Stimulated activated CD8-positive, alpha-beta memory T cell treated with anti-CD3 and anti-CD28 coated beads, Interleukin-15, amount 100 ng/mL, for 24 hours (primary cell): ENCODE measurements at places on chromosomes 1 and 21.
A peak's percentile ranks its signal among the peaks of the same experiment; 100 is the strongest.

DNA sequence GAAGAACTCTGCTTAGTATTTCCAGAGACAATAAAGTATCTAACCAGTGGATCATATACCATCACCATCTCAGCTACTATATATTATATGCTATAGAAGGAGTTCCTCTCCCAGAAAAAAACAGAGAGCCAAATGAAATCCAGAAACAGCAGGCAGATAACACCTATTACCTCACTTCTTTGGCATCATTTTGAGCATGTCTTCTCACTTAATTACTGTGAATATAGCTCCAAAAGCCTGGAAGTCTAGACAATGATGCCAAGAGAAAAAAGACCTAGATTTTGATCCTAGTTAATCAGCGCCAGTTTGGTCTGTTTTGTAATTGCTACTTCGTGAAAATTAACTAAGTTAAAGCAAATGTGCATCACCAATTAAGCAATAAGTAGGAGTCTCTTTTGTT lies 131.3 kb downstream of the EIF4G3 start:
- DNase-seq = no peak

GRCh38 chr1:160206421-160207117 lies 1.4 kb downstream of the PEA15 start:
- no peak for DNase-seq

DNA sequence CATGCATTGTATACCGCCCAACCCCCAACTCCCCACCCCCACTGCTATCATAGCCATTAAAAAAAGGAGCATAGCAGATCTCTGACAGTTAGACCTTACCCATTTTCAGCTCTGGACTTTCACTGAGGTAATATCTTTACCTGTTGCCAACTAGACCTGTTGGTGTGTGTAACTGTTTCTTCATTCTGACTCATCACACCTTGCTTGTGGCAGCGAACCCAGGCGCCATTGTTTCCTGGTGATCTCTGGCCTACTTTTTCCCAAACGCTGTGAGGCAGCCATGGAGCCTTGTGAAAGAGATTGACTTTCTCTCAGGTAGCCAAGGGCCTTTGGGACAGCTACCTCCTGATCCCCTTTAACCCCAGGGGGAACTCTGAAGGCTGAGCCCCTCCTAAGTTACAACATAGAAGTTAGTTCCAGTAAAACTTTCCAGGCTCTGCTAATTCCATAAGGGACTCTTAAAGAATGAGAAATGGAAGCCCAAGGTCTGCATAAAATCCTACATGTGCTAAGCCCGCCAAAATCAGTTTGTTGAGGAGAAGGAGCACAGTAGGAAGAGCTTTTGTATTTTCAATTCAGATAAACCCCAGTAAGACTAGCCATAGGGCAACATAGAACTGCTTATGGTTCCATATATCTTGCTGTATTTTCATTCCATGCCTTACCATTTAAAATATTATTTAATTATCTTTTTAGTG lies 196.1 kb upstream of the CAMK1G start:
- DNase-seq = no peak

GRCh38 chr1:185409763-185410528 lies 92.9 kb upstream of the IVNS1ABP start:
- no peak for DNase-seq

DNA sequence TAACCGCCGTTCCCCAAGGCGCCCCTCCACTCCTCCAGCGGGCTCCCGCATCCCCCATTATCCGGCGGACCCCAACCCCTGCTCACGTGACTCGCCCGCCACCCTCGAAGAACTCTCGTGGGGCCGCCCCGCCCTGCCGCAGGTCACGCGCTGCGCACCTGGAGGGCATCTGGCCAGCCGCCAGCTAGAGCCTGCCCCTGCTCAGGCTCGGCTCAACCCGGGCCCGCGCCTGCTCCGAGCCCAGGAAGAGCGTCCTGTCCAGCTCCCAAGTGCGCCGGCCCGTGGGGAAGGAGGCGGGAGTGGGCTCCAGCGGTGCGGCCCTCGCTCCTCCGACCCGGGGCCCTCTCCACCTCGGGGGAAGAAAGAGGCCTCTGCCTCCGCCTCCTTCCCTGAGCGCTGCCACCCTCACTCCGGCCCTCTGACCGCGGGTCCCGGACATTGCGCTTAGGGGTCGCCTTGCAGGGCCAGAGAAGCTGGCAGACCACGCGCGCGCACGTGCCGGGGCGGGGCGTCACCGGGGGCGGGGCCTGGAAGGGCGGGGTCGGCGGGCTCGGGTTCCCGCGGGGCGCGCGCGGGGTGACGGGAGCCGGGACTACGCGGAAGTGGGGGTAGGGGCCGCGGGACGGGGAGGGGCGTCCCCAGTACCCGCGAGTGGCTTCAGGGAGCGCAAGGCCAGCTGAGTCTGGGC lies 28.4 kb downstream of the HMGN2 start:
- peak; percentile 97 for DNase-seq

DNA sequence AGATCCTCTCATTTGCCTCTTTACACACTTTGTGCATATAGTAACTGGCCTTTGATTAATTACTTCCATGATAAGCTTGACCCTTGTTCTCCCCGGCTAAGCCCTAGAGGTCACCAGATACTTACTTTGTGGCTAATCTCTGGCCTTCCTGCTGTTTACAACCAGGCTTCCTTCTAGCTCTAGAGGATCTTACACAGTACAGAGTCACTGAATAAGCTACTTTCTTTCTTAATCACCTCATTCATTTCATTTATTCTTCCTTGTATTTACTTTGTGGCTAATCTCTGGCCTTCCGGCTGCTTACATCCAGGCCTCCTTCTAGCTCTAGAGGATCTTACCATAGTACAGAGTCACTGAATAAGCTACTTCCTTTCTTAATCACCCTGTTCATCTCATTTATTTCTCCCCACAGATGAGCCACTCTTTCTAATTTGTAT lies 144.3 kb upstream of the C1orf21 start:
- no peak for DNase-seq

GRCh38 chr1:26338670-26339069 lies 15.3 kb downstream of the CRYBG2 start:
- DNase-seq = no peak

DNA sequence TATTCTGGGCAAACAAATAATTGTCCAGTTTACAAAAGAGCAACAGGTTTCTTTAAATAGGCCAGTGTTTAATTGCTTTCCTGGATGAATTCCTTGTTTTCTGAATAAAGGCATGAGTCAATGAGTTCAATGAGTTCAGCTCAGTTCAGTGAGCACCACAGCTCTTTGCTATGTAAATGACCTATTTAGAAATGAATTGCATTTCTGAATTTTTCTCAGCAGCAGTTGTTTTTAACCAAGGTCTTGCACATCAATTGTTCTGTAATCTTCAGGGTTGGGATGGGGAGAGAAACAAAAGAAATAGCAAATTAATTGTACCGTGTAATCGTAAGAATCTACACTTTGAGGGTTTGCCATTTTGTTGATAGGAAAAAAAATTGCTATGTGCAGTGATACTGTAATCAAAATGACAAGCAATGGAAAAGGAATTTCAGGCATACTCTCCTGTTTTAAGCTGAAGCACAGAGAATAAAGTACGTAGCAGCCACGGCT lies 45.7 kb downstream of the MIS18A start:
- no peak for DNase-seq

DNA sequence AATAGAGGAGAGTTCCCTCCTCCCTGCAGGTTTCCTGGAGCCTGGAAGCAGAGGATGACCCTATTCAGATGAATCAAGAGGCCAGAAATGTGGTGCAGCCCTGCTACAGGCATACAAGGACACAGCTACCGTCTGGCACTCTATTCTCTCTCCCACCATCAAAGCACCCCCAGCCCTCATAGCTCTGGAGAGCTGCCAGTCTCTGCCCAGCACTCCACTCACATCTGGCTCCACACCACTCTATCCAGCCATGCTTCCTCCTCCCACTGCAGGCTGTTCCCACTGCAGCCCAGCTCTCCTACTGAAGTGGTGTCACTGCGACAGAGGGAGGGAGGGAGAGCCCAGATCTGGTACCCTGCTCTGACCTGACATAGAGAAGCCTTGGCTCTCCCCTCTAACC lies 18.4 kb downstream of the SYT2 start:
- no peak for DNase-seq

DNA sequence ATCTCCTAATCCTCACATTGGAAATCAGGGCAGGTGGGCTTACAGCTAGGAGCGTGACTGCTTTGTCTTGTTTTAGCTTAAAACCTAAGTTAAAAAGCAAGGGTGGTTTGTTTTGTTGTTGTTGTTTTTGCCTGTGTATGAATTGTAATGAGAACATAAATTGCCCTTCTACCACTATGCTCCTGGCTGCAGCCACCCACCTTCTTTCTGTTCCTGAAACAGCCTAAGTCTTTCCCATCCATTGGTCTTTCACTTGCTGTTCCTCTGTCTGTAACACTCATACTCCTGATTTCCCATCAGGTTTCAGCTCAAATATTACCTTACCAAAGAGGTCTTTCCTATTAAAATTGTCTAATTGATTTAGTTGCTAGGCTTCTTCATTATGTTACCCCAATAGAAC lies 604 bp upstream of the TMEM79 start:
- DNase-seq = no peak

GRCh38 chr1:4267381-4268261 lies 367.5 kb upstream of the C1orf174 start:
- DNase-seq = no peak

GRCh38 chr1:218473522-218473921 lies 128.4 kb downstream of the TGFB2 start:
- no peak for DNase-seq

DNA sequence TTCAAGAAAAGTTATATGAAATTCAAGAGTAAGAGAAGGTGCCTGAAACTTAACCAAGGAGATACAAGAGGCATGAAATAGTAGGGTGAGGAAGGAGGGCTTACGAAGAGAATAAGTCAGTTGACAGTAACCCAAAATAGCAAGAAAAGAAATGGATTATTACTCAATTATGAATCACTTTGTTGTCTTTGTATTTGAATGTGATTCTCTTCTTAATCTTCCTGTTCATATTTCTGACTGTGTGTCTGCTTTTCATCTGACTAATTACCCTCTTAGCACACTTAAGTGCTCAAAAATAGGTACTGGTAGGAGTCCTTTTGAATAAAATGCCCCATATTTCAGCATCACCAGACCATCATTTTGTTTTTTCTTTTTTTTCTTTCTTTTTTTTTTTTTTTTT lies 39.4 kb downstream of the GLMN start:
- no peak for DNase-seq
